ENCODE measurements at places on chromosomes 12 and 14.

DNA sequence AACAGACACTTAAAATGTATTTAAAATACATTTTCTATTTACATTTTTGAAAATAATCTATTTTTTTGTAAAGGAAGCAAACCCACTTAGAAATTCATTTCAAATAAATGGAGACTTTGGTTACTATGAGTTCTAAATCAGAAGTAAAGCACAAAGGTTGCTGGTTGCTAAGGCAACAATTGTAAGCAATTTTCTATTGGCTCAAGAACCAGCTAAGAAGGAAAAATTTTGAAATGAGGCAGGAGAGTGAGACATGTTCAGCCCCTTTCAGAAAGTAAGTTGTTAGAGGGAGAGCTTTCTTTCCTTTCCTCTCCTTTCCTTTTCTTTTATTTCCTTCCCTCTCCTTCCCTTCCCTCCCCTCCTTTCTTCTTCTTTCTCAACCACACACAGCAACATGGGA is 80.7 kb downstream of the PRMT8 start:
- no peak for DNase-seq

- peak; percentile 48 for DNase-seq
These were observed 8.6 kb upstream of the DENR start for GRCh38 chr12:122743895-122744525.

- DNase-seq, result peak; percentile 28
These were observed 824 bp downstream of the OAS1 start for GRCh38 chr12:112907415-112908157.

- DNase-seq, result no peak
These were observed 1095.9 kb downstream of the TMEM121 start for GRCh38 chr14:106622200-106622745.

DNA sequence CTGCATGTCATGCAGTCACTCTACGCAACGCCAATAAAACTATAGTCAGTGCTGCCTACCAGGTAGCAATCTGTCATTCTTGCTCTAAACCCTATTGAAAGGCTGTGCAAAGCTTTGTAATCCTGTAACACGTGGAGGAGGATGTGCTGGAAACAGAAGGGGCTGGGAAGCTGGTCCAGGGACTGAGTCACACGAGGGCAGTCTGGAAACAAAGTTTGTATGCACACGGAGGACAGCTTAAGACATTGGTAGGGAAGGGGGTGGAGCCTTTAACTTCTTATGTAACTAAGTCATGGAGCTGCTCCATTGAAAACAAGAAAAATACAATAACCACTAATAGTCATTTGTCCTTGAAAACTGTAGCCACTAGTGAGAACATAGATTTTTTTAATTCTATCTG is 128.0 kb downstream of the BCAT1 start:
- DNase-seq, result no peak

GRCh38 chr12:106508966-106509365 is 73.8 kb upstream of the RFX4 start:
- no peak for DNase-seq

GRCh38 chr14:90381999-90382451 is 14.8 kb upstream of the CALM1 start:
- DNase-seq, result peak; percentile 19

DNA sequence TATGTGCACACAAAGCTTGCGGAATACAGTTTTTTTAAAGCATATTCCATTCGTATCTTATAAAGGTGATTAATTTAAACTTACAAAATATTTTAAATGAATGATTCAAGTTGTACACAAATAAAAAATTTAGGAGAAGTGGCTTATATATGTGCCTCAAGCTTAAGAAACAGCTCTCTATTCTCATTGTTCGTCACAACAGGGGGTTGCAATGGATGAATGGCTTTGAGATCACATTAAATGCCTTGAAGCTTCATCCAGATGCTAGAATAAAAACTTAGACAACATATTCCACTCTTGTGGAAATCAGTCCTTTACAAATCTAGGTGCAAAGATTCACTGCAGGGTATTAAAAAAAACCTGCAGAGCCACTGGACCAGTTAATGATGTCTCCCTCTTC is 303.9 kb upstream of the LRFN5 start:
- DNase-seq, result no peak

DNA sequence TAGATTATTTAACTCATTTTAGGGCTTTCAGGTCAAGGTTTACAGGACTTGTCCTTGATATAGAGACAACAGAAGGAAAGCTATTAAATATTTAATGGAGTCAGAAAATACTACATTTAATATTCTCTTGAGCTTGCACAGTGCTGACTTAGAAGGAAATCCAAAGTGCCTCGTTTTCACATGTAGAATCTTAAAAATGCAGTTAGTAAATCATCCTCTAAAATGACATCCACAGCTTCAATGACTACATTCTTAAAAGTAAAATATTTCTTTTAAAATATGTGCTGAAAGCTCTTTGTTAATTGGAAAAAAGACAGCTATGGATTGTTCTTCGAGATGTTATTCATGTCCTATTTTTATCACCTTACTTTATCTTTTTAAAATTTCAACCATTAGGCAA is 146.9 kb downstream of the KCNC2 start:
- DNase-seq, result no peak

GRCh38 chr12:41287500-41288141 is 99.5 kb downstream of the PDZRN4 start:
- DNase-seq, result no peak

DNA sequence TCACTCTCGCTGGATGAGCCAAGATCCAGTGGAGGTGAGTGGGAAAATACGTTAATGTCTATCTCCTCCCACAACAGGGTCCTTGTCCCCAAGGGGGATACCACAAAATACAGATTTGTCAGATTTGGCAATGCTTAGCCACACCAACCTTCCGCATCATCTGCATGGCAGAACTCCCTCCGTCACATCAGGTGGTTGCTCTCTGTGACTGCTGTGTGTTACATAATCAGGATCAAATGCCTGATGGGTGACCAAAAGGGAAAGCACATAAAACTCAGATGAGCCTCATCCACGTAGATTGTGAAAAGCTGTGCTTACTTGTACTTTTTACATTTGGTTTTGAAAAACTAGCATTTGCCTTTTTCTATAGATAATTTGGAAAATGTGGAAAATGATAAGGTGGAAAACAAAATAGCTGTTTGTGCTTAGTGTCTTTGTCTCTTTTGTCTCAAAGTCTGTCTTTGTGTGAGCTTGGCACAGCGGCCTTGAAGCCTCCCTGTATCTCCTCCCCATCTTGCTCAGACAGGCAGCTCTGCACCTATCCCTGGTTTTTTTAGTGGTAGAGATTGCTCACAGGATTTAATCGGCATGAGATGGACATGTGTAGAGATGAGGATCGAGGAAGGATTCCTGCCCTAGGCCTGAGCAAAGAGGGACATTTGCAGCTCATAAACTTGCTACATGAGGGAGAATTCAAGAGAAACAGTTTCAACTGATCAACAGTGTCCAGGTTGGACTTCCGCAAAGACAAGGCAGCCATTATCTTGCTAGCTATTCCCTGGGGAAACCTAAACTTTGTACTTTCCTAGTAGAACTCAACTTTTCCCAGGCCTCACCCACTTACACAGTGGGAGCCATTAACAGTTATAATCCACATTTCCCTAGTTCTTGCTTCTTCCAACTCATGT is 3.6 kb upstream of the FGF6 start:
- DNase-seq, result no peak

DNA sequence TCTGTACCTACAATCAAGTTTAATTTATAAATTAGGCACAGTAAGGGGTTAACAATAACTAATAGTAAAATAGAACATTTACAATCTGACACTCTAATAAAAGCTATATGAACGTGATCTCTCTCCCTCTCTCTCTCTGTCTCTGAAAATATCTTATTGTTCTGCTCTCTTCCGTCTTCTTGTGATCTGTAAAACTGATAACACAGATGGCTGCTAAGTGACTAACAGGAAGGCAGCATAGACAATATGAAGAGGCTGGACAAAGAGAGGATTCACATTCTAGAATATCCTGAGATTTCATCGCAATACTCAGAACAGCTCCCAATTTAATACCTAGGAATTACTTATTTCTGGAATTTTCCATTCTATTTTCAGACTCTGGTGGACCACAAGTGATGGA is 827.2 kb downstream of the FLRT2 start:
- no peak for DNase-seq

- DNase-seq, result no peak
These were observed 20.1 kb upstream of the KRT80 start for GRCh38 chr12:52211716-52212585.

DNA sequence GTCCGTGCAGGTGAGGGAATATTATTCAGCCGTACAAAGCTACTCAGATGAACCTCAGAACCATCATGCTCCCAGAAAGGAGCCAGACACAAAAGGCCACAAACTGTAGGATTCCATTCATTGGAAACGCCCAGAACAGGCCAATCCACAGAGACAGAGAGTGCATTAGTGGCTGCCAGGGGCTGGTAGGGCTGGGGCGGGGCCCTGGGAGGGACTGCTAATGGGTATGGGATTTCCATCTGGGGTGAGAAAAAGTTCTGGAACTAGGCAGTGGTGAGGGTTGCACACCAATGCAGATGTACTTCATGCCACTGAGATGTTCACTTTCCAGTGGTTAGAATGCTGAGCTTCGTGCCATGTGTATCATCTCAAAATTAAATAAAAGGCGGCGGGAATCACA is 101.1 kb downstream of the RFLNA start:
- no peak for DNase-seq

- no peak for DNase-seq
These were observed 28.5 kb upstream of the SRGAP1 start for GRCh38 chr12:63816031-63816430.

DNA sequence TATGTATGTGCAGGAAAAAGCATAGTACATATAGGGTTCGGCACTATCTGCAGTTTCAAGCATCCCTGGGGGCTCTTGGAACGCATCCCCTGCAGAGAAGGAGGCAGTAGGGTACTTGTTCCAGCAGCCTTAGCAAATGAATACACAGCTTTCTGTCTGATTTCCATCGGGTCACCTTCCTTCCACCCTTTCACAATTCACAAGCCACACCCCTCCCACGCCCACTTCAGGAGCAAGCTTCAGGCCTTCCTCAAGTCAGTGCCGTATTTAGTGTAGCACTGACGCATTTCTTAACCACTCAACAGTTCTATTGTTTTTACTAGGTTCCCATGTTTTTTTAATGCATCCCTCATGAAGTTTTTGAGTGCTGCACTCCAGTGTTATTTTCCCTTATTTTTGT is 64.2 kb downstream of the CLMN start:
- peak; percentile 44 for DNase-seq

GRCh38 chr12:109209082-109209481 is 92.7 kb downstream of the ACACB start:
- DNase-seq, result no peak

DNA sequence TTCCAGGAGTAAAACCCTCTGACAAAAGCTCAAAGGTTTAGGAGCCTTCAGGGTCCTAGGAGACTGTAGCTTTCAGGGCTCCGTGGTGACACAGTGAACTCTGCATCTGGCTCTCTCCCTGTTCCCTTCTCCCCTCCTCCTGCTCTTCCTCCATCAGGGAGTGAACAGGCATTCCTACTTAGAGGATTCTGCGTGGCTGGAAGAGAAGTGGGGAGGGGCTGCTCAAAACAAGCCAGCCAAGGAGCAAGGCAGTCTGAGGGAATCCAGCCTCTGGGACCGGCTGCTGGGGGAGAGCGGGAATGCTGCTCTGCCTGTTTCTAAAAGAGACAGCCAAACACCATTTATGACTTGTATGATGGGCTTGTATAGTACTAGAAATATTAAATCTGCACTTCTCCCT is 49.5 kb downstream of the RBMS2 start:
- DNase-seq, result no peak

DNA sequence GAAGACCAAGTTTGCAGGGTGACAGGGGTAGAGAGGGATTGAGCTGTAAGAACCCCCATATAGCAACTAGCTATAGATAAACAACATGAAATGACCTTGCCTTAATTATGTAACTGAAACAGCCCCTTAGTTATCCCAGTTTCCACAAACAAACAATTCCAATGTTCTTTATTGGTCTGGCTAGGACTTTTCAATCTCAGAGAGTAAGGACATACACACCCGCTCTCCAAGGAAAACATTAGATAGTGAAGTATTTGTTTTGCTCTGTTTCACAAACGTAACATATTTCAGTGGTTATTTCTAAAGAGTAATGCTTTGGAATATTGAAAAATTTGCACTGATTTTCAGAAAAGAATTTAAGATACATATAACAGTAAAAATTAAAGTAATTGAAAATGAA is 51.6 kb upstream of the GTF2A1 start:
- no peak for DNase-seq

DNA sequence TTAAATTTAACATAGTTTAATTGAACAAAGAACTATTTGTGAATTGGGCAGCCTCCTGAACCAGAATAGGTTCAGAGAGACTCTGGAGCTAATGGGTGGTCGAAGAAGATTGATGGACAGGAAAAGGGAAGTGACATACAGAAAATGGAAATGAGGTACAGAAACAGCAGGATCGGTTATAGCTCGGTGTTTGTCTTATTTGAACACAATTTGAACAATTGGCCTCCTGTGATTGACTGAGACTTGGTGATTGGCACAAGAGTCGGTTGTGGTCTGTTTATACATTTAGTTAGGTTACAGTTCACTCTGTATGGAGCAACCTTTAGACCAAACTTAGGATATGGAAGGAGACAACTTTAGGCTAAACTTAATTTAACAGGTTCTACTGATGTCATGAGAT is 18.4 kb upstream of the CFL2 start:
- DNase-seq, result no peak

- DNase-seq, result no peak
These were observed 253.2 kb downstream of the MDGA2 start for GRCh38 chr14:47422191-47422590.

GRCh38 chr14:59086241-59086882 is 102.1 kb upstream of the DAAM1 start:
- no peak for DNase-seq

- no peak for DNase-seq
These were observed 1.1 kb upstream of the NUDT4 start for GRCh38 chr12:93376436-93377251.

- DNase-seq, result no peak
These were observed 113.4 kb upstream of the RESF1 start for GRCh38 chr12:31845613-31846322.

DNA sequence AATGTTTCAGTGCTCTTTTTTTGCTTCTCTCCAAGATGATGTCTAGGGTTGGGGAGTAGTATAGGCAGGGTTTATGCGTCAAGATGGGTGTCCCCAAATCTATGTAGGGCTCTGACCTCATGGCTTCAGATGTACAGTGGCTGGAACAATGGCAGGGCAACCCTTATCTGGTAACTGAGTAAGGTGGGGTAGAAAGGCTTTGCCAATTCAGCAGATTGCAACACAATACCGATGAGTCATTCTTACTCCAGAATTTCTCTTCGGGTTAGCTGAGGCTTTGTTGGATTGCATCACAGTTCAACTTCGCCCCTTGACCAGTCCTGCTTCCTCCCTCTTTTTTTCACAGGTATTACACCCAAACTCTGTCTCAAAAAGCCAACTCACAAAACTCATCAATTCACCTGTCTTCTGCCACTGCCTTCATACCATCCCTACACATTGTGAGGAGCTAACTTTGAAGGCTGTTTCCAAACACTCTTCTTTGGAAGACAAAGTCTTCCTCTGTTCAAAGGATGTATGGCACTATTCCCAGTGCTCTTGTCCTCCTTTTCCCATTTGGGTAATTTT is 190.2 kb upstream of the CNOT2 start:
- peak; percentile 23 for DNase-seq

- no peak for DNase-seq
These were observed 23.8 kb upstream of the PHLDA1 start for GRCh38 chr12:76055393-76055792.

DNA sequence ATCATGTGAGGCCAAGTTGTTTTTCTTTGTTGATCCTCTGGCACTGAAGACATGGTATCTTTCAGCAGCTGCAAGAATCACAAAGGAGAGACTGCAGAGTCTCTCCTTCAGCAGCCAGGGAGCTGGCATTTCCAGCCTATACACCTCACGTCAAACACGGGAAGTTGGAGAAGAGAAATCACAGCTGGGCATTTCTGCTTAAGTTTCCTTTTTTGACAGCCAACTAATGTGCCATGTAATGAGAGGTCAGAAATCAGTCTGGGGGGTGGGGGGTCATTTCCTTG is 28.3 kb downstream of the PHLDA1 start:
- no peak for DNase-seq

Data from CD4-positive, alpha-beta T cell treated with Interferon gamma for 1 hour (primary cell).